ENCODE measurements at places on chromosomes 12 and 14.

GRCh38 chr14:63212776-63213500 is 8.7 kb downstream of the RHOJ start:
- DNase-seq: no peak

- no peak for DNase-seq
Measured at GRCh38 chr12:127115468-127116035, 1151.4 kb upstream of the TMEM132C start.

DNA sequence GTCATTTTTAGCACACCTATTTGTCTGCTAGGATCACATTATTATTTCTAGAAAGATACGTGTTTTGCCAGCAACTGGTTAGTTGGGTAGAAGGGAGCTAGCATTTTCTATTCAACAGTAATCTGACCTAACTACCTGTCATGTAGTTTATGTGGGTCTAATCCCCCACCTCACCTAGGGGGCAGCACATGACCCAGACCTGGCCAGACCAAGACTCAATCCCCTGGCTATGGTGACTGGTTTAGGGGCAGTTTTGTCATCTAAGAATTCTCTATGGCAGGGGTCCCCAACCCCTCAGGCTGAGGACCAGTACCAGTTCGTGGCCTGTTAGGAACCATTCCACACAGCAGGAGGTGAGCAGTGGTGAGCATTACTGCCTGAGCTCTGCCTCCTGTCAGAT is 29.5 kb upstream of the EVL start:
- no peak for DNase-seq

DNA sequence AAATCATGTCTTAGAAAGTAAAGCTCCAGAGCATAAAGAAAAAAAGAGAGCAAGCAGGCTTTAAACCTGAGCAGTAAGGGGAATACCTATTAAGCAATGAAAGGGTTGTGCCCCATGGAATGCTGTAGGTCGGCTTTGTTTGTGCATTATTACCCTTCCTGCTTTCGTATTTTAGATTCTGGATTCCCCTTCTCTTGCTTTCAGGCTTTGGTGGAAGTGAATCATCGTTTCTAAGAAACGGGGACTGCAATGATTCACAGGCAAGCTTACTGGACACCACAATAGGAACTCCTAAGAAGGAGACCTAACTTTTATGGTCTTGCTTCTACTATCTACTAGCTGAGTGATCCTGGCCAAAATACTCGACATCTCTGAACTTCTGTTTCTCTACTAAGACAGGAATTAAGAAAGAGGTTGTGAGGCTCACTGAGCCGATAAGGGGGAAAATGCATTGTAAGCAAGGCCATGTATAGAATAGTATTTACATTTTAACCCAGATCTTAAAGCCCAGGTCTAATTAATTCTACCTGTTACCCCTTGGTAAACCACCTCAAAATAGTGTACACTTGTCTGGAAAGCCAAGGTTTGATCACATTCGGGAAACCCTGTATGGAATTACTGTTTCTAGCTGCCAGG is 1.2 kb upstream of the BMAL2 start:
- DNase-seq: no peak

DNA sequence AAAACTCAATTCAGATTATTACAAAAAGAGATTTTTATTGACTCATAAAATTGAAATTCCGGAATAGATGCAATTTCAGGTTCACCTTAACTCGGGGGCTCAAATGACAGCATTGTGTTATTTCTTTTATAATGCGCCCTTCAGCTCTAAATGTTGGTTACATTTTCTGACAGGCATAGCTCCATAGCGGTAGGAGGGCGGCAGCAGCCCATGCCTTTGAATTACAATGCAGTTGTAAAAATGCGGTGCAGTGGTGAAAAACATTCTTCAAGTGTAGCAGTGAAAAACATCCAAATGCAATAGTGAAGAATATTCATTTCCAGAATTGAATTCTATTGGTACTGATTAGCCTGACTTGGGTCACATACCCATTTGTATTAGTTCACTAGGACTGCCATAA is 215.3 kb upstream of the PKP2 start:
- DNase-seq: no peak

DNA sequence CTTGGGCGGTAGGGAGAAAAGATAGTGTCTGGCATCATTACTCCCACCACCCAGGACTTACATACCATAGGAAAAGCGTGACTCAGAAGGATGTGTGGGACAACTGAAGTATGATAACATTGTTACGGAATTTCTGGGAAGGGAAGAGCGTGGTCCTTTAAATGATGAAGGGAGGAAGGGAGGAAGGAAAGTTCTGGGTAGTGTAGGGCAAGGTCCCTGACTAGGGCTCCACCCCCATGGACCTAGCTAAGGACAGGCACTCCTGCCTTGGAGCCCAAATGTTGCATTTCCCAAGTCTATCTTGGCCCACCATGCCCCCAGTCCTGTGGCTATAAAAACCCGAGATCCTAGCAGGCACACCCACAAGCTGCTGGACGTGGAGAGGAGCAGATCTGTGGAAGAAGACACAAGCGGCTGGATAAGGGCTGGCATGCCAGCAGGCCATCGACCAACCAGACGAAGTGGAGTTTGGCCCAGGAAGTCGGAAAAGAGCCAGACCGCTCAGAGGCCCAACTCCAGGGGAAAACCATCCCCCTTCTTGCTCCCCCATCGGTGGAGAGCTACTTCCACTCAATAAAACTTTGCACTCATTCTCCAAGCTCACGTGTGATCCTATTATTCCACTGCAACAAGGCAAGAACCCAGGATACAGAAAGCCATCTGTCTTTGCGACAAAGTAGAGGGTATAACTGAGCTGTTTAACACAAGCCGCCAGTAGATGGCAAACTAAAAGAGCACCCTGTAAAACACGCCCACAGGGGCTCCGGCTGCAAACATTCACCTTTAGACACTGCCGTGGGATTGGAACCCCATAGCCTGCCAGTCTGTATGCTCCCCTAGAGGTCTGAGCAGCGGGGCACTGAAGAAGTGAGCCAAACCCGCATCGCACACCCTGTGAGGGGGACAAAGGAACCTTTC is 23.0 kb upstream of the RAB21 start:
- DNase-seq: no peak

DNA sequence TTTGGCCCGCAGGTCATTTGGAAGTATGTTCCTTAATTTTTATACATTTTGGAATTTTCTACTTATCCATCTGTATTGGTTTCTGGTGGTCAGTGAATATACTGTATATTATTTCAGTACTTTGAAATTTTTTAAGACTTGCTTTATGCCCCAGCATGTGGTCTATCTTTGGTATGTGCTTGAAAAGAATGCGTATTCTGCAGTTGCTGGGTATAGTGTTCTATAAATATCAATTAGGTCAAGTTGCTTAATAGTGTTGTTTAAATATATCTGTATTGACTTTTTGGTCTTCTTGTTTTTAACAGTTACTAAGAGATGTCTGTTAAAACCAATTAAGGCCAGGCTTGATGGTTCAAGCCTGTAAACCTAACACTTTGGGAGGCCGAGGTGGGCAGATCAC is 21.7 kb upstream of the SIX1 start:
- DNase-seq: no peak

- DNase-seq: no peak
Measured at GRCh38 chr14:105876829-105877228, 350.4 kb downstream of the TMEM121 start.

DNA sequence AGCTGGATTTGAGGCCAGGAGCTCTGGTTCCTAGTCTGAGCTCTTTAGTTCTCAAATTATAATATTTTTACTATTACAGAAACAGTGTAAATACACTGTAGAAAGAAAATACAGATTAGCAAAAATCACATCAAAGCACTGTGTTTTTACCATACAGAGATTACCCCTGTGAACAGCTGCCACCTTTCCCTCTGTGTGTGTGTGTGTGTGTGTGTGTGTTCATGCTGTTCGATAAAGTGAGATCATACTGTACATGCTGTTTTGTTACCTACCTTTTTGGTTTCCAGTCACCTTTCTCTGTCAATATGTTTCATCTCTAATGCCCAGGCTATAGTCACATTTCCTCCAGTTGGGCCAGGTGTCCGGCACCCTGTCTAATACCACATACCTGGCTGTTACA is 26.9 kb downstream of the MVK start:
- DNase-seq: no peak

DNA sequence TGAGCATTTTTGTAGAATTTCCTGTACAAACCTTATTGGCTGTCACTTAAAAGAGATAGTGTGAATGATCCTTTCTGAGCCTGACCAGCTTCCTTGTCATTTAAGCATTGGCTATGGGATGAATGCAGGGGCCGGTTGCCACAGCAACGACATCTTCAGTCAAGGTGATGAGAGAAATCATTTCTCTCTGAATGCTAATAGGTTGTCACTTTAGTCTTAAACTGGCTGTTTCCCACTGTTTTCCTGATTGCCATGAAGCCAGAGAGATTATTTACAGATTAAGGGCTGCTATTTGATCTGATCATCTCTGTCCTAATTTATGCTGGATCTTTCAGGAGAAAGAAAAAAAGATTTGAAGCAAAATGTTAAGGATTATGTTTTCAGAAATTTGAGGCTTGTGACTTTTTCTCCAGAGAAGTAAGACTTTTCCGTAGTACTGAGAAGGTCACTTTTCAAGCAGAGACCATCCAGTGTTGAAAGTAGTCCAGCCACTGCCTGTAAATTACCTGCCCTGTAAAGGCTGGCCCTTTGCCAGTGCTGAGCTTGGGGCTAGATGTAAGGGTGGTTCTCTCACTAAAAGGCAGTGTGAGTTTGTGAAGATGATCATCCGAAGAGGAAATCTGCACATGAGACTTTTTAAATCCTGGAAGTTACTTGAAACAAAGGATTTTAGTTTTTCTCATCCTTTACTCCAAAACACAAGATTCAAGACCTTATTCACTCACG is 235.6 kb downstream of the DACT1 start:
- no peak for DNase-seq

DNA sequence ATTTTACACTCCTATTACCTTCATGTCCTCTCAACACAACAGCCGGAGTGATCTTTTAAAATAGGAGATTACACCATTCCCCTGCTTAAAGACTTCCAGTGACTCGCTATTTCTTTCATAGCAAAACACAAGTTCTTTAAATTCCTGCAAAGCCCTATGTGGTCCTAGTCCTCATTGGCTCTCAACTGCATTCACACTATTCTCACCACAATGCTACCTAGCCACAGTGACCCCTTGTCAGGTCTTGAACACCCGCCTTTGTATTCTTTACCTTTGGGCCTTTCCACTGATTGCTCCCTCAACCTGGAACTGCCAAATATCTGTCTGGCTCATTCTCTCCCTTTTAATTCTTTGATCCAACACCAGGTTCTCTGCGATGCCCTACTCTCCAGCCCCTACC is 160.2 kb downstream of the PRIMA1 start:
- no peak for DNase-seq

- DNase-seq: no peak
Measured at GRCh38 chr12:50241178-50241577, 42.1 kb downstream of the LIMA1 start.

DNA sequence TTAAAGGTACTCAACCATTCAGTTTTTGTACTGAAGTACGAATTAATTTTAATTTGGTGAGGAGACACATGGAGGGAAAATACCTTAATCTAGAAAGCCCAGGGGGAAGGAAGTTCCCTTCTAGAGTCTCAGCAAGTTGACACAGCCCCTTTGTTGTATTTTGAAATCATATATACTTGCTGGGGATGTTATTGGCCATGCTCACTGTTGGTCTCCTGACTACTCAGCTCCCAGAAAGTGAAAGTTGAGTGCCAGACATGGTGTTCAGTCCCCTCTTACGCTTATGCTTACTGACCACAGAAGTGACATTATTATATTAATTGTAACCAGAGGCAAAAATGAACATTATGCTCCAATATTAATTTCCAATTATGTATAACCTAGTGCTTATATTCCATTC is 28.1 kb downstream of the ARF6 start:
- no peak for DNase-seq

- DNase-seq: no peak
Measured at GRCh38 chr14:38394767-38395166, 138.9 kb upstream of the CLEC14A start.
